Hair follicular keratinocyte (primary cell): ENCODE measurements at places on chromosomes 13 and 19. TPM values are rescaled to one million over a fixed set of nuclear protein-coding genes. Genes with fewer than 3 reads are reported as not detected.

TINCR gene
- 1.1 and 4.1 TPM in 2 replicates for total RNA-seq

ZNF439 gene
- total RNA-seq: 0.16 and 0.19 TPM in 2 replicates

HAUS5 gene
- 11.0 and 13.1 TPM in 2 replicates for total RNA-seq

MADCAM1 gene
- total RNA-seq: not detected in 2 replicates

CCDC70 gene
- not detected in 2 replicates for total RNA-seq

LAMP1 gene
- total RNA-seq: 127 and 141 TPM in 2 replicates

PSG2 gene
- not detected in 2 replicates for total RNA-seq

OLFM2 gene
- 3.6 and 4.2 TPM in 2 replicates for total RNA-seq

CGB8 gene
- not detected in 2 replicates for total RNA-seq

ARRDC5 gene
- not detected in 2 replicates for total RNA-seq

ANGPTL8 gene
- total RNA-seq: not detected in 2 replicates
